ENCODE measurements at places on chromosomes 6 and 20.

DNA sequence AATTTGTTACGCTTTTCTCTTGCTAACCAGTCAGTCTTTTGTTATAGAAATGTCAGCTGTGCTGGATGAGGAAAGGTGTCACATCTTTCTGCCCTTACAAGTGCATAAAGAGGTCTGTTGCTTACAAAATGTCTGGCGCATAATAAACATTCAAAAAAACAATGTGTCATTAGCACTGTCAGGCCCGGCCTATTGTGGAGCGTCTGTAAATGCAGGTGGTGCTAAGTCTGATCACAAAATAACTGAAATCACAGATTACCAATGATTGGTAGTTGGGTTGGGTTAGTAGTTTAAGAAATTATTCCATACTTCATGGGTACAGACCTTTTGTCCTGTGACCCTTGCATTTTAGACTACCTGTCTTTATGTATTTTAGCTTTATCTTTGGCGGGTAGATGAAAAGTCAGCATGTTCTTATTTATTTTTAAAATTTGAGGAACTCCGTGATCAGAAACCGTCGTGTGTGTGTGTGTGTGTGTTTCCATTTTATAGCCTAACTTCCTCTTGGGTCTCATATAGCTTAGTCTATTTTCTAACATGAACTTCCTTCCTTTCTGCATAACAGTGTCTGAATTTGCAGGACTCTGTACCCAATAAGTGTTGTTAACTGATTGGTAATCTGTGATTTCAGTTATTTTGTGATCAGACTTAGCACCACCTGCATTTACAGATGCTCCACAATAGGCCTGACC, 88.1 kb upstream of the IFNGR1 start:
- DNase-seq: no peak

DNA sequence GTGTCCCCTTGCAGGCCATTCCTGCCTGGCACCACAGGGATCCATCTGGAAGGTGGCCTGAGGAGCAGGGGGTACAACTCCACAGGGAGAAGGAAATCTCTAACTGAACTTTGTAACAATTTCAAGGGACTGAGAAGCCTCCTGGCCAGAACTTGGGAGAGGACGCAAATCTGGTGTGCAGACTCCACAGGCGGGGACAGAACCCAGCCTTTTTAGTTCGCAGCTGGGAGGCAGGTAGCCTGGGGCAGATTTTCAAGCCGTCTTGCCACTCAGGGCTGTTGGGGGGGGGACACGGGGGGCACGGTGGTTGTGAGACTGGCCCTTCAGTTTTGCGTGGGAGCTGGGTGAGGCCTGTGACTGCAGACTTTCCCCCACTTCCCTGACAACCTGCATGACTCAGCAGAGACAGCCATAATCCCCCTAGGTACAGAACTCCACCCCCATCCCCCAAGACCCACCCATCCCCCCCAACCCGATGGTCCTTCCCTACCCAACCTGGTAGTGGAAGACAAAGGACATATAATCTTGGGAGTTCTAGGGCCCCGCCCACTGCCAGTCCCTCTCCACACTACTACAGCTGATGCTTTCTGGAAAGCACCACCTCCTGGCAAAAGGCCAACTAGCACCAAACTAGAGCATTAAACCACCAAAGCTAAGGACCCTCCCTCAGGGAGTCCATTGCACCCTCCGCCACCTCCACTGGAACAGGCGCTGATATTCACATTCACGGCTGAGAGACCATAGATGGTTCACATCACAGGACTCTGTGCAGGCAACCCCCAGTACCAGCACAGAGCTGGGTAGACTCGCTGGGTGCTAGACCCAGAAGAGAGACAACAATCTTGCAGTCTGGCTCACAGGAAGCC, 3.0 kb upstream of the HUS1B start:
- DNase-seq: no peak

DNA sequence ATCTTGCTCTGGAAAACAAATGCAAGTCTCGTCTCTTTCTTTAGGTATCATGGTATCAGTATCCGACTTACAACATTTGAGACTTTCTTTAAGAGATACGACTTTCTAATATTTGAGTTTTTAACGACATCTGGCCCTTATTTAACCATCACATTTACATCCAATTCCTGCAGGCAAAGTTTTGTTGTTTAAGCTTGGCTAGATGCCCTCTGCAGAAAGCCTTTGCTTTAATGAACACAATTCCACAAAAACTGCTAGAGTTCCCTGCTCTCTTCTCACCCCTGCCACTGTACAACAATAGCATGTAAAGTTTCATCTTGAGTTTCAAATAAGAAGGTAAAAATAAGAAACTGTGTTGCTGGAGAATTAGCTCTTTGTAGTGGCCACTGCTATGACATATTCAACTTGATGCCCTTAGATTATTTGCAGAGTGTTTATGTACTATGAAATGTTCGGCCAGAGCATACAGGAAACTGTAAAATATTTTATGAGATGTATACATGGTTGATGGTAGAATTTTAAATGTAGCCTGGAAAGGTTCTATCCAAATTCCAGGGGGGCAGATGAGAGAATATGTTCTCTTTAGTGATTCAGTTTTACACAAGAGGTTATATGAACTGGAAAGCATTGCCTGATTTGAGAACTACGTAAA, 438.6 kb downstream of the CDC5L start:
- DNase-seq: no peak

GRCh38 chr6:168213121-168213524, 106.5 kb downstream of the DACT2 start:
- no peak for DNase-seq

DNA sequence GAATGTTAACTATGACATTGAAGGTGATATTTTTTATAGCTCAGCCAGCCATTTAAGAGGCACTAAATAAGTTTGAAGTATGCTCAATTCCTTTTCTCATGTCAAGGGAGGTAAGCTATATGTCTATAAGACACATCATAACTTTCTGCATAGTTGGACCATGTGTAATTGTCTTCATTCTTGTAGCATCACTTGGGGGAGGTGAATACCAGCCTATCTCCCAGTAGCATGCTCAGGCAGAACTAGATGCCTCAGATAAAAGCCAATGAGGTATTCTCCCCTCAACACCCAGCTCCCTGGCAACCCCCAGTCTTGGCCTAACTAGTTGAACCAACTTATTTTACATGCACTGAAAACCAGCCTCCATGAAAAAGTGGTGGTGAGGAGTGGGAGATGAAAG, 158.3 kb upstream of the JAG1 start:
- DNase-seq: no peak

- peak; percentile 69 for DNase-seq
These were observed at the start of gene MARCKS for GRCh38 chr6:113856625-113857555. Gene MARCKS, plus strand, starts transcription at chr6:113857345. Its CDS starts 401 bp downstream, at chr6:113857746.

DNA sequence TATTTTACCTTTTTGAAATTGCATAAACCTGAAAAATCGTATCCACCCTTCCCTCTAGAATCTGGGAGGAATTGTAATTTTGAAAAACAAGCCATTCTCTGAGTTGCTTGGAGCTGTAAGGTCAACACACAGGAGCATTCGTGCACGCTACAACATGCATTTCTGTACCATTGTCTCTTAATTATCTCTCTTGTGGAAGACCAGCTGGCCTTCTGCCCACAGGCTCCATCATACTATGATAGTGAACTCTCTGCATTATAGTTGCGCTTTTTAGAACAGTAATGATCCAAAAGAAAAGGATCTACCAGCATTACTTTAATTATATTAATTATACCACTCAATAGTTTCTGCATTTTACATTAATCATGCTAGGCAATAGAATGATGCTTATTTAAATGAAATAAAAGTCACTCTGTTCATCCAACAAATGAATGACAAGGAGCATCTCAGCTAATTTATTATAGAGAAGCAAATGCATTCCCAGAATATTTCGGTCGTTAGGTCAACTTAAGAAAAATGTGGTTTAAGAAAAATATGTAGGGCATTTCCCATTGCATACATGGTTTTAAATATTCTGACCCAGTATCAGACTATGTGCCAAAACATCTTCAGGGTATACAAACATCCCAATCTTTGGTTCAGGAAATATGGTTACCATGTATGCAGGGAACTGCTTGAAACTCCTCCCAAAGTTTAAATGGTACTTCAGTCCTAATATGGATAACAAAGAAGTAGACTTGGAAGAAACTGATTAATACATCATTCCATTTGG, 263.5 kb downstream of the TFAP2A start:
- DNase-seq: no peak

DNA sequence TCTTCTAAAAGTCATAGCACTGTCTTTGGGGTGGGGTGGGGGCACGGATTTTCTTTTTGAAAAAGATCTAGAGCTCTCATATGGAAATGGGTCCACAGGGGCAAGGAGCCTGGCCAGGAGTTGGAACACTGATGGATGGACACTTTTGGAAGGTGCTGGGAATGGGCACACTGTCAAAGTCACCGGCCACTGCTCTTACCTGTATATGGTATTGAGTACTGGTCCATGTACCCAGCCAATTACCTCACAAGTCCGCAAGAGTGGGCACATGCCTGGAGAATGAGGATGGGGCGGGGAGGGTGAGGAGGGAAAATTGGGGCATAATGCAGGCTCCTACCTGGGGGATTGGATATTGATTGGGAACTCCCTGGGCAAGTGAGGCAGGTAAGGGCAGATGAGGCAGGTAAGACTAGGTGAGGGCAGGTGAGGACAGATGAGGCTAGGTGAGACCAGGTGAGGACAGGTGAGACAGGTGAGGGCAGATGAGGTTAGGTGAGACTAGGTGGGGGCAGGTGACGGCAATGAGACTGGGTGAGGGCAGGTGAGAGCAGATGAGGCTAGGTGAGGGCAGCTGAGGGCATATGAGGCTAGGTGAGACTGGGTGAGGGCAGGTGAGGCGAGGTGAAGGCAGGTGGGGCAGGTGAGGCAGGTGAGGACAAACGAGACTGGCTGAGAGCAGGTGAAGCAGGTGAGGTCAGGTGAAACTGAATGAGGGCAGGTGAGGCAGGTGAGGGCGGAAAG, 167.9 kb downstream of the NRN1 start:
- DNase-seq: no peak

GRCh38 chr6:126628125-126628524, 288.2 kb downstream of the CENPW start:
- peak; percentile 4 for DNase-seq

- no peak for DNase-seq
These were observed 91.9 kb upstream of the SUPT3H start for GRCh38 chr6:45469663-45470062.

DNA sequence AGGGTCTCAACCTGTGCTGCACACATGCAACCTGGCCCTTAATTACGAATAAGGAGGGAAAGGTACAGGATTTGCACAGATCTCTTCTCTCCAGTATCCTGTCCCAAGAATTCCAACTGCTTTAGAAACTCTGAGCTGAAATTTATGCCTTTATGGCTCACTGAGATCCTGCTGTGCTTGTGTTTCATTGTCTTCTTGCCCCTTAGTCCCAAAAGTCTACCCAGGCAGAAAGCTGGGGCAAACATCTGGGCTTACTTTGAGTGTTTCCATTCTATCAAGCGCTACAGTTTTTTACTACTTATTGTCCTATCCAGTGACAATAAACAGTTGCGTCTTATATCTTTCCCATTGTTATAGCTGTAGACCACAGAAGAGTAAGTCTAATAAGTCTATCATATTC, 99.7 kb downstream of the LIN28B start:
- no peak for DNase-seq

- no peak for DNase-seq
These were observed 47.3 kb downstream of the STAU1 start for GRCh38 chr20:49140834-49141233.

DNA sequence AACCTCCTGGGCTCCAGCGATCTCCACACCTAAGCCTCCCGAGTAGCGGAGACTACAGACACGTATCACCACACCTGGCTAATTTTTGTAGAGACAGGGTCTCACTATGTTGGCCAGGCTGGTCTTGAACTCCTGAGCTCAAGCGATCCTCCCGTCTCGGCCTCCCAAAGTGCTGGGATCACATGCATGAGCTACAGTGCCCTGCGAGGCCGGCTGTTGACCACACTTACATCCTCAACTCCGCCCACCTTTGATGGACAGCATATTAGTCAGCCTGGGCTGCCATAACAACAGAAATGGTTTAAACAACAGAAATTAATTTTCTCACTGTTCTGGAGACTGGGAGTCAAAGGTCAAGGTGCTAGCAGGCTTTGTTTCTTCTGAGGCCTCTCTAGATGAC, 107.7 kb downstream of the JPH2 start:
- no peak for DNase-seq

- no peak for DNase-seq
These were observed 137.5 kb downstream of the GMPR start for GRCh38 chr6:16375843-16376242.

GRCh38 chr6:145252737-145253136, 482.6 kb downstream of the EPM2A start:
- DNase-seq: no peak

GRCh38 chr6:43911354-43912115, 141.5 kb downstream of the VEGFA start:
- no peak for DNase-seq

DNA sequence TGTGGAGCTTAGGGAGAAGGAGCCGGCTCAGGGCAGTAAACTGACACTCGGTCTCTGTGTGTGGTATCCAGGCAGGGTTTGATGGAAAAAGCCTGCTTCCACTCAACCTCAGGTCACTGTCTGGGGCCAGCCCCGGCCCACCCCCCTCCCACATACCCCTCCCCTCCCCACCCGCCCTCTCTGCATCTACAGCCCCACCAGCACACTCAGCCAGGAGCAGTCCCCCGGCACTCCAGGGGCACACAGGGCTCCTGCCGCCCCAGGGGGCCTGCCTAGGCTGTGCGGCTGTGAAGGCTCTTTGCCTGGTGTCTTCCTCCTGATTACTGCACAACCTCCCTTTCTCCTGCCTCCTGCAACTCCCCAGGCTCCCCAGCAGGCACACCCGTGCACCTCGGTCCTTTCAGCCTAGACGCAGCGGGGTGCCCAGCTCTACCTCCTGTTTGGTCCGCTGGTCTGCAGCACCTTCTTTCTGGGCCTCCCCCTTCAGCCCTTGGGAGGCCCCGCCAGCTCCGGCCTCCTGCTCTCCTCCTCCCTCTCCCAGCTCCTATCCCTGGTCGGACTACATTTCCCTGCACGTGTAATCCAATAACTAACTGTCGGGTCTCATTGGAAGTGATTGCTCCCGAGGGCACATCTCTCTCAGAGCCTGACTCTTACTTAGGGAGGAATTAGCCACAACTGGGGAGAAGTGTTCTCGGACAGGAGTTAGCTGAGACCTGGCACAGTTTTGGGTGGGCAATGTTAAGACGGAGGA, 1.3 kb upstream of the FOXF2 start:
- no peak for DNase-seq

- no peak for DNase-seq
These were observed 5.9 kb downstream of the RNASET2 start for GRCh38 chr6:166950443-166950821.

DNA sequence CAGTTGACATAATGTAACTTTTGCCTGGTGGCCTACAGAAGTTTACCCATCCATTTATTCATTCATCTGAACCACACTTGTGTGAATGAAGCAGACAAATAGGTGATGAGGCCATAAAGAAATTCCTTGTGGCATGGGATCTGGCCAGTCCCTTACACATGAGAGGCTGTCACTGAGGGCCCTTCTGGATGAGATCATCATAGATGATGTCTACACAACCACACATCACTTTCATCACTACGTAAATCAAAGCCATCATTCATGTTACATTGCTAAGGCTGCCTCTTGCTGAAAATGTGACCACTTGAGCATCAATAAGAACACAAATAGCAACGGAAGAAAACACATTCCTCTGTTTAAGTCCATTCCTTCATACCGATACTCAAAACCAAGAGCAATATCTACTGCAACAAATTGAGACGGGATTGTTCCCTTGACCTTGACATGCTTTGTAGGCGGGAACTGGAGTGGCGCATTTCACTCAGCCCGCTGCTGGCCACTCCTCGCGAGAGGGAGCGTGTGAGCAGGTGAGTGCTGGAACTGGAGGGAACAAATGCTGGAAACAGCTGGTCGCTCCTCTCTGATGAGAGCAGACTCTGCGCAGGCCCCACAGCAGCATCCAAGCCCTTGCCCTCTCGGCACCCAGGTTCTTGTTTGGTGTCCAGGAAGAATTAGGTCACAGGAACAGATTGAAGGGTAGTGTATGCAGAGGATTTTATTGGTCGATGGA, 49.3 kb downstream of the FAM50B start:
- no peak for DNase-seq
